ENCODE measurements at places on chromosomes 3 and 15. TPM values are rescaled to one million over a fixed set of nuclear protein-coding genes. Genes with fewer than 3 reads are reported as not detected.

GRCh38 chr15:70055601-70056051 lies 42.1 kb downstream of the TLE3 start:
- DNase-seq = no peak

DNA sequence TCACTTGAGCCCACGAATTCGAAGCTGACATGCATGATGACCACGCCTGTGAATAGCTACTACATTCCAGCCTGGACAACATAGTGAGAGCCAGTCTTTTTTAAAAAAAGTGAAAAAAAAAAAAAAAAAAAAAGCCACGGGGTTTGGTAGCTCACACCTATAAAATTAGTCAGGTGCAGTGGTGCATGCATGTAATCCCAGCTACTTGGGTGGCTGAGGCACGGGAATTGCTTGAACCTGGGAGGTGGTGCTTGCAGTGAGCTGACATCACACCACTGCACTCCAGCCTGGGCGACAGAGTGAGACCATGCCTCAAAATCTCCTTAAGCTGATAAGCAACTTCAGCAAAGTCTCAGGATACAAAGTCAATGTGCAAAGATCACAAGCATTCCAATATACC lies 44.4 kb downstream of the CSNK1G1 start:
- DNase-seq = no peak

WWTR1 gene
- total RNA-seq = 23.6 TPM

IL17RE gene
- 12.8 TPM for total RNA-seq

CFAP100 gene
- not detected for total RNA-seq

AADACL2 gene
- not detected for total RNA-seq

Data from foreskin keratinocyte (primary cell).